ENCODE measurements at places on chromosomes 12 and 14.

- DNase-seq = no peak
Measured at GRCh38 chr14:20855652-20856291, 35.4 kb upstream of the RNASE3 start.

- DNase-seq = no peak
Measured at GRCh38 chr12:71639341-71639760, 24.3 kb downstream of the ZFC3H1 start.

DNA sequence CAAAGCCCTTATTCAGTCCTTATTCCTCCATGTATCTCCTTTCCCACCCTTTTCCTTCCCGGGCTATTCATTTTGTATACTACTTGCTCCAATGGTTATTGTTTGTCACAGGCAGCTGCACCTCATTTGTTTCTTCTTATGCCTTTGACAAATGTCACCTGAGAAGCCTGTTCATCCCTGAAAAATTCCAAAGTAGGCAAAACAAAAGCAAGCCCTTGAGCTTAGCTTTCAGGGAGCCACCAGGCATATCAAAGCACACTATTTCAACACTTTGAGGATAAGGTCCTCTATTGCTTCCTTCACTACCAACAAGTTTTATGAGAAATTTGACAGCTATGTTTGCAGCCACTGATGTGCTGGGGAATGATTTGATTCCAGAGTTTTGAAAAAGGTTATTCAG, 738.7 kb upstream of the LMO3 start:
- DNase-seq = peak; percentile 21

- DNase-seq = no peak
Measured at GRCh38 chr12:65081496-65081895, 39.6 kb downstream of the WIF1 start.

DNA sequence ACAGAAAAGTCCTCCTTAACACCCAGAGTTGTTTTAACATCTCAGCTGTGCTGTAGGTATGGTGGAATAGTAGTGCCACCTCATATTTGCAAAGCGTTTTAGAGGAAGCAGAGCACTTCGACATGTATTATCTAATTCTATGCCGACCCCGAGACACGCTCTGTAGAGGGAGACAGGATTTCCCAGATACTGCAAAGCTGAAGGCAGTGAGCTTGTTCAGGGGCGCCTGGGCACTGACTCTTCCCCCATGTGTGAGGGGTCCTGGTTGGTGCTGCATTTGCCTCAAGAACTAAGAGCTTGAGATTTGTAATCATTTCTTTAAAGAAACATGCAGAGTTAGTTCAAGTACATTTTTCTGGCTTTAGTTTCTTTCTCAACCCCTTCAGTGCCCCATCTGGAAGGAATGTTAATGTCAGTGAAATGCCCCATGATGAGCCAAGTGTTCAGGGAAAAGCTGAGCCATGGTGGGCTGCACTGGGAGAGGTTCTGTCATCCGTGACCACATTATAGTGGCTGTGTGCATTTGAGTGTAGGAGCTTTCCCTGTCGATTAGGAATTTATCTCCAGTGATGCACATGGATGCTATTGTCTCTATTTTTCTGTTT, 66.3 kb downstream of the MBIP start:
- DNase-seq = no peak

GRCh38 chr12:24226745-24227350, 277.4 kb upstream of the SOX5 start:
- no peak for DNase-seq

- DNase-seq = no peak
Measured at GRCh38 chr12:107917912-107918800, 143.7 kb downstream of the ASCL4 start.

- peak; percentile 45 for DNase-seq
Measured at GRCh38 chr14:77158175-77158881, 16.7 kb upstream of the ZDHHC22 start.

GRCh38 chr12:69566603-69567002, 18.7 kb upstream of the CCT2 start:
- no peak for DNase-seq

DNA sequence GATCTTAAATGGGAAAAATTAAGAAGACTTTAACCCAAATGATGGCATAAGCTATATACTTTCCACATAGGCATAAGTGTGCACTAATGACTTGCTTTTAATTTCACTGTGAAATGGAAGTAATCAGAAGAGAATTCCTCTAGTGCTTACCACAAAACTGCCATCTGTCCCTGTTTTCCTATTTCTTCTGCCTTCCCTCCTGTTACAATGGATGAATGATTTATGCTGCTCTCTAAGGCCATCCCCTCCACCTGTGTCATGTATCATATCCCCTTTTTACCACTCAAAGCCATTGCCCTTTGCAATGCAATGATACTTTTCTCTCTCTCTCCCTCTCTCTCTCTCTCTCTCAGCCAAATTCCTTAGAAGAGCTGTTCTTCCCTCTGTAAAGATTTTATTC, 109.1 kb downstream of the C12orf50 start:
- no peak for DNase-seq

DNA sequence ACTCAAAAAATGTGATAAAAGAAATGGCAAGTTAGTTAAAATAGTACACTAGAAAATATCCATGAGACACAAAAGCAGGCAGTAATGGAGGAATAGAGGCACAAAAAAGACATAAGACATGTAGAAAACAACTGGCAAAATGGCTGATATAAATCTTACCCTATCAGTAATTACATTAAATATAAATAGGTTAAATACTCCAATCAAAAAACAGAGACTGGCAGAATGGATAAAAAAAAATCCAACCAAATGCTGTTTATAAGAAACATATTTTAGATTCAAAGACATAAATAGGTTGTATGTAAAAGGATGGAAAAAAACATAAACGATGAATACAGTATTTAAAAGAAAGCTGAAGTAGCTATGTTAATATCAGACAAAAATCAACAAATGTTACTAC, 15.3 kb upstream of the BATF start:
- no peak for DNase-seq

- DNase-seq = no peak
Measured at GRCh38 chr12:67681105-67681778, 32.7 kb downstream of the DYRK2 start.

DNA sequence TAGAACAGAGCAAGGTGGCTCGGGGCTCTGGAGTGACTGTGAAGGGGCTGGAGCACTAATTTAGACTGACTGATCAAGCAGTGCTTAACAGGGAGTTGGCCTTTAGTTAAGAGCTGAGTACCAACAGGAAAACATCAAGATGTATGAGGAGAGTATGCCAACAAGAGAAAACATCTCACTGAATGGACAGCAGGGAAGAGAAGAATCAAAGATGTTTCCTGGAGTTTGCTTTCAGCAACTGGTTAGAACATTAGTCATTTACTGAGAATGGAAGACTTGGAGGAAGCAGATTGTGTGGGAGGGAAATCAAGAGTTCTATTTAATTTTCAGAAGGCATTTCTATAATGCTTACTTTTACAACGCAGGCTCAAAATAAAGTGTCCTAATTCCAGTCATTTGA, 259.3 kb downstream of the ADAMTS20 start:
- DNase-seq = no peak

DNA sequence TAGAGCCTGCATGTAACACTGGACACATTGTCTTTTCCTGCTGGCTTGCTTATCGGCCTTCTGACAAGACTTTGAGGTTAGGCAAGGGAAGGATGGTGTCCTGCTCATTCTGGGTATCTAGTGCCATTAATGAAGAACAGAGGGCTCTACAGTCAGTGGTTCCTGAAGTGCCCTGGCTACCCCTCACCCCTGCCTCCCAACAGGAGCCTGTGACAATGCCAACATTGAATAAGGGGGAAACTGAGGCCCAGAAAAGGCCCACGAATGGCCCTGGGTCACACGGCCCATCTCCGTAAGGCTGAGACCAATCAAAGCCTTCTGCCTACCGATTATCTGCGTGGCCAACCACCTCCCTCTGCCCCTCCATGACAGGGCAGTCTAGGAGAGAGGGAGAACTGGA, 2.1 kb downstream of the IFI27L2 start:
- DNase-seq = no peak

DNA sequence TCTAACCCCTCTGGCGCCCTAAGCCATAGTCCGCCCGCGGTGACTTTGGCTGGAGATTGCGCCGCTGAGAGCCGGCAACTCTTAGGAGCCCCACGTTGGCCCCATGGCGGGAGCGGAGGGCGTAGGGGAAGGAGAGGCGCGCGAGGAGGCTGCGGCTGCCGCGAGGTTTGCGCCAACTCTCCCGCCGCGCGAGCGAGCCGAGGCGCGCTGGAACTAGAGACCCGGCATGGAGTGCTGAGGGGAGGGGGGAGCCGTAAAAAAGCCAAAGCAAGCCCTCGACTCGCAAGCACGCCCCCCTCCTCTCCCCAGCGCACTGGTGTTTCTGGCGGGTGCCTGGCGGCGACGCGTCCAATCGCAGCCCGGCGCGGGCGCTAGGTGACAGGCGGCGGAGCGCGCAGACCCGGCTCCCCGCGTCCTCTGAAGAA, at the start of gene SYT10:
SYT10 (minus strand) TSS at position 233 of the 425 bp plus-strand sequence. CDS start 297 bp downstream, outside the sequence.
- no peak for DNase-seq

- no peak for DNase-seq
Measured at GRCh38 chr14:68898248-68899032, 80.7 kb downstream of the ACTN1 start.

DNA sequence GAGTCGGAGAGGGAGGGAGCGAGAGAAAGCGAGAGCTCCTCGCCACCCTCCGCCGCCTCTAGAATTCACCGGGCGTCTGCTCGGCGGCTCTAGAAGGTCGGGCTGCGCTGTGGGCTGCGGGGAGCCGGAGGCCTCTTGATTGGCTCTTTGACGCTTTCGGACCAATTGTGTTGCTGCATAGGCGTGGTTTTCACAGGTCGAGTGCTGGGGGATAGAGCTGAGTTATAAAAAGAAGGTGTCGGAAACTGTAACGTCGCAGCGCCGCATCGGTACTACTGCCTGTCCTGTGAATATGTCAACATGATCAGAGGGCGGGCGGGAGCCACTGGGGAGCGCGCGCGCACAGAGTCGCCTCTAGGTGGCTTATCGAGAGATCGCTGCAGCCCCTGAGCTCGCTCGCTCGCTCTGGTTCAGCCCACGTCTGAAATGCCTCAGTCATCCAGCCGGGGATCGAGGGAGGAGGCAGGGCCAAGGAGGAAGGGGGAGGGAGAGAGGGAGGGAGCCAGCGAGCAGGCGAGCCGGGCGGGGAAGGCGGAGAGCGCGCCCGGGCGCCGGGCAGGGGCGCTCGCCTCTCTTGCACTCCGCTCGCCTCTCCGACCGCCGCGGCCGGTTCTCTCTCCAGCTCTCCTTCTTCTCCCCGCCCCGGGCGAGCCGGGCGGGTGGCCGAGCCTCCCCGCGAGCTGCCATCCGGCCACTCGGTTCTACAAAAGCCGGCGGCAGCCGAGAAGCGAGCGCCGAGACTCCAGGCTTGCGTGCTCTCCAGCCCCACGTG, at the start of gene TBX3:
TBX3 (minus strand) TSS at position 78 of the 772 bp plus-strand sequence. CDS start 975 bp downstream, outside the sequence.
- peak; percentile 98 for DNase-seq

DNA sequence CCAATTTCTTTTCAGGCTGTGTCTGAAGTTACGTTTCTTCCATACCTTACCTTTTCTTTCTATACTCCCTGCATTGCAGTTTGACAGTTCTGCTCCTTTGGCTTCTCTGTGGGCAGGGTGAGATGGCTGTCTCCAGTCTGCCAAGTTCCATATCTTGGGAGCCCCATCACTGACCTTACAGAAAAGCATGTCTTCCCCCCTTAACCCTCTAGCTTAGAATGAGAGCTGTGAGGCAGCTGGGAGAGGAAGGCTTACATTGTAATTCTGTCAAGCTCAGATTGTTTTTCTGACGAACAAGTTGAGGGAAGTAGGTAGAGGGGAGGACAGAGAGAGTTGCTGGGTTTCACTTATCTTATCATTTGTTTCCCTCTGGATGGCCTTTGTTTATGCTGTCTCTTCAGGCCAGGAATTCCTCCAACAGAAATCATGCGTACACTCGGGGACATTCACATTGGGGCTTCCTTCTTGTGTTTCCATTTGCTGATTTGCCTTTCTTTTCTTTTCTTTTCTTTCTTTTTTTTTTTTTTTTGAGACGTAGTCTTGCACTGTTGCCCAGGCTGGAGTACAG, 9.3 kb downstream of the DAAM1 start:
- DNase-seq = no peak

- DNase-seq = no peak
Measured at GRCh38 chr14:50928002-50928635, 16.2 kb downstream of the PYGL start.

DNA sequence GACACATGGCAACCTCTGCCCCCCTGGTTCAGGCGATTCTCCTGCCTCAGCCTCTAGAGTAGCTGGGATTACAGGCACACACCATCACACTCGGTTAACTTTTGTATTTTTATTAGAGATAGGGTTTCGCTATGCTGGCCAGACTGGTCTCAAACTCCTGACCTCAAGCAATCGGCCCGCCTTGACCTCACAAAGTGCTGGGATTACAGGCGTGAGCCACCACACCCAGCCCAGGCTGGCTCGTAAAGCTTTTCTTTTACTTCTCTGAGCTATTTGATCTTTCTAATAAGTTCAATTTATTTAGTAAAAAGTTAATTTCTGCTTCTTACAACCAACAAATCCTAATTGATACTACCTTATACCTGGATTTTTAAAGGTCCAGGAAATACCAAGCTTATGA, 127.4 kb upstream of the KRR1 start:
- no peak for DNase-seq

DNA sequence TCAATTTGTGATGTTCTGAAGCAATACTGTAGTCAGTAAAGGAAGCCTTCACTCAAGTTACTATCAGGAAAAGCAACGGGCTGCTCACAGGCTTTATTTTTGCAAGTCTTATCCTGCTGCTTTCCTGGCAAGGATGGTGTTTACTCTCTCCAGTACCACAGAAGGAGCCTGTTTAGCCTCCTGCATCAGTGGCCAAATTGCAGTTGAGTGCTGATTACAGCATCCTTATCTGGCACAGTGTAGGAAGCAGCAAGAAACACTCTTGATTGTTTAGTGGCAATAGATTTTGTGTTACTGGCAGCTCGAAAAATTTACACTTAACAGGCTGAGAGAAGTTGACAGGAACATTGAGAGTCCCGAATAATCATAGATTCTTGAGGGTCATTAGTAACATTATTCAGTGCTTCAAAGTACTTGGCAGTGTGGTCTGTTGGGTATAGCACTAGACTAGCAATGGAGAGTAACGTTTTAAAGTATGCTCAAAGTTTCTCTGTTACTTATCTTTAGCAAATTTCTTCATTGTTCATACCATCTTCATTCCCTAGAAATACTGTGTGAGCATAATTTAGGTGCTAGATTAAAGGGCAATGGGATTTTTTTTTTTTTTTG, 11.7 kb downstream of the TULP3 start:
- no peak for DNase-seq

- peak; percentile 56 for DNase-seq
Measured at GRCh38 chr12:53996240-53997203, 3.4 kb upstream of the HOXC9 start.

DNA sequence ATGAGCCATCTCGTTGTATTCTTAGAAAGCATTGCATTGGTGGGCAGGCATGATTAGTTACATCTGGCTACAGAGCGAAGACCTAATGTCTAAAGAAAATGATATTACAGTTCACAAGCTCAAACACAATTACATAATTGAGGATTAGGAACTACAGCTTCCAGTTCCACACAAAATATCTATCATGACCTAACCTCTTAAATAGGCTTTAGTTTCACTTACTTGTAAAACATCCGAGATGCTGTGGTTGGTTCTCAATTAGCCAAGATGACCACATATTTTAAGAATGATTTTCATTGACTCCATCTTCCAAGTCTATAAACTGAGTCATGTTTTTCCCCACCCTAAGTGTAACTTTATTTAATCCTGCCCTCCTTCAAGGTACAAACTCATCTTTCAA, 69.5 kb downstream of the LRIG3 start:
- DNase-seq = no peak
